ENCODE measurements at places on chromosomes 1 and 21.
A peak's percentile ranks its signal among the peaks of the same experiment; 100 is the strongest.

DNA sequence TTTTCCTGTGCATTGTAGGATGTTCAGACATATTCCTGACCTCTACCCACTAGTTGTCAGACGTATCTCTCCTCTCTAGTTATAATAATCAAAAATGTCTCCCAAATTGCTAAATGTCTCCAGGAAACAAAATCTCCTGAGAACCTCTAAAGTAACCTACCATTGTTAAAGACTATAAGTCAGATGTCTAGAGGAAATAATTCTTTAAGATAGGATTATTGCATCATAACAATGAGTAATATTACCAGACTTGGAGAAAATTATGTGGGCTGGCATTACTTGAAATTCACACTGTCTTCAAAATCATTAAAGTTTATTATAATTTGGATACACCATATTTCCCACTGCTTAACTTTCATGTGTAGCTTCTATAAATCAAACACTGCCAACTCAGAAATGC lies 643.0 kb upstream of the ADGRL2 start:
- DNase-seq: no peak

- DNase-seq: no peak
These were observed 2.3 kb downstream of the HIPK1 start for GRCh38 chr1:113931451-113931851.

GRCh38 chr21:29418813-29419212 lies 120.1 kb downstream of the BACH1 start:
- DNase-seq: no peak

DNA sequence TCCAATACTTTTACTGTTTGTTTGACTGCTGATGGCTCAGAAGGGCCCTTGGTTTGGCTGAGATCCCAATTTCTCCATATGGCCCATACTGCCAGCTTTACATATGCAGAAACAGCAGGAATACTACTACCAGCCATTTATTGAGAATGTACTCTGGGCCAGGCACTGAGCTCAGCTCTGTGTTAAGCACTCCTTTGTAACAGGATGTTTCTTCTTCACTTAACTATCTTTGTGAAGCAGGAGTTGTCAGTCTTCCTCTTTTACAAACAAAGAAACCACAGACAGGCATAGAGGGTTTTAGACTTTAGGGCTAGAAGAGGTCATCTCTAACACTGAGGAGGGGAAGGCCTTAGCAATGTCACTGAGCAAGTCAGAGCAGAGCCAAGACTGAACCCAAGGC lies 8.3 kb downstream of the HMGCL start:
- DNase-seq: no peak

DNA sequence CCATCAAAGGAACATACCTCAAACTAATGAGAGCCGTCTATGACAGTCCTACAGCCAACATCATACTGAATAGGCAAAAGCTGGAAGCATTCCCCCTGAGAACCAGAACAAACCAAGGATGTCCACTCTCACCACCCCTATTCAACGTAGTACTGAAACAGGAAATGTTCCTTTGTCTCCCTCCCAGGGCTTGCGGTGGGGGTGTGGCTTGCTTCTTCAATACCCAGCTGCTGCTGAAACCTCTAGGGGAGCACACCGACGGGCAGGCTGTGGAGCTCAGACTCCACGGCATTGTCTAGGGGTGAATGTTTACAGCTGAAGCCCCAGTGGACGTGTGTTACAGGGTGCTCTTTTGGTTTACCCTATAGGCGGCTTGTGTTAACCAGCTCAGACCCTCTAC lies 30.5 kb upstream of the B3GALT2 start:
- DNase-seq: no peak

- DNase-seq: no peak
These were observed 321.7 kb upstream of the USP25 start for GRCh38 chr21:15408089-15408488.

GRCh38 chr1:160101717-160102522 lies 3.5 kb upstream of the IGSF8 start:
- DNase-seq: no peak

GRCh38 chr1:8653878-8654277 lies 163.6 kb downstream of the RERE start:
- no peak for DNase-seq

DNA sequence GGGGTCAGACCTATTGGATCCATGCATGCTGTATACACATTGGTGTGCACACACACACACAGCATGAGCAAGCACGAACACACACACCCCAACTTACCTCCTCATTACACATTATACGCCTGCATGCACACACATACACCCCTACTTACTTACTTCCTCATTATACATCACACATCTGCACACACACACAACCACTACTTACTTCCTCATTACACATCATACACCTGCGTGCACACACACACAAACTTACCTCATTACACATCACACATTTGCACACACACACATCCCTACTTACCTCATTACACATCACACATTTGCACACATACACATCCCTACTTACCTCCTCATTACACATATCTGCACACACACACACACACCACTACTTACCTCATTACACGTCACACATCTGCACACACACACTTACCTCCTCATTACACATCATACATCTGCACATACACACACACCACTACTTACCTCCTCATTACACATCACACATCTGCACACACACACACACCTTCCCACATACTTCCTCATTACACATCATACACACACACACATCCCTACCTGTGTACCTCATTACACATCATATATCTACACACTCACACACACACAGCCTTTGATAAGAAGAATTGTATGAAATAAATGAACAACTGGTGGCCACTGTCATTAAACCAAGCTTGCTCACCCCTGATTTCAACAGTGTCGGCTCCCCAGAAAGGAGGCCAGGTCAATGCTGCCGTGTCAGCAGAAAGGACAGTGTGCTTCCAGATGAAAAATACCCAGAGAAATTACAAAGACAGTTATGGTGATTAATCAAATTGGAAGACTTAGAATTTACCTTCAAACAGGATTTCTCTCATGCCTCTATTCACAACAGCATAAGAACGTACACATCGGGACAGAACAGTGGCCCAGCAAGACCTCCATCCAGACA lies 117.8 kb downstream of the SETD4 start:
- no peak for DNase-seq

GRCh38 chr1:1619917-1620361 lies 4.6 kb downstream of the MIB2 start:
- no peak for DNase-seq

GRCh38 chr1:172279939-172280636 lies 140.4 kb upstream of the C1orf105 start:
- no peak for DNase-seq

GRCh38 chr1:183164340-183164739 lies 21.7 kb upstream of the LAMC2 start:
- no peak for DNase-seq

- DNase-seq: no peak
These were observed 195.8 kb upstream of the JUN start for GRCh38 chr1:58979677-58980076.

- no peak for DNase-seq
These were observed 8.6 kb downstream of the ZNF496 start for GRCh38 chr1:247322849-247323586.

DNA sequence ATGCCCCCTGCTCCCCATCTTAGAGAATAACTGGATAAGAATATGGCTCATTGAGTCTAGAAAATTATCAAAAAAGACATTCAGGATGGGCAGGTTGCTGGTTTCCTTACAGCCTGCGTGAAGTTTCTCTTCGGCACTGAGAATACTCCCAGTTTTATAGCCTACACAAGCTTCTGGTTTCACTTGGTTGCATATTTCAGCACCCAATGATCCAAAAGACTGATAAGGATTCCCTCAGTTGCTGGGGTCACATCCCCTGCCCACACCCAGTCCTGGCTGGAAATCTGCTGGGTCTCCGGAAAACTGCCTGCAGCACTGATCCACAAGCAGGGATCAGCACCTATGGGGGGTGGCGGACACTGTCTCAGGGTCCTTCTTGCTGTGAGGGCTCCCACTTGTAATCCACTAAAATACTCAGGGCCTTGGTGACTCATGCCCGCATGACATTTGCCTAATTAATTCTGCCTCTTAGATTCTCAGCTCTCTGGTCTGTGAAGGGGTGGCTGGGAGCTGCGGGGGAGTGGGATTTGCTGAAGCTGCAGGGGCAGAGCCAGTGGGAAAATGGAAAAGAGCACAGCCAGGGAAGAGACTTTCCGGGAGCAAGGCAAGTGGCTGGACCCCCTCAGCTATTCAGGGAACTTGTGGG lies 142.5 kb downstream of the ZNF648 start:
- DNase-seq: no peak

DNA sequence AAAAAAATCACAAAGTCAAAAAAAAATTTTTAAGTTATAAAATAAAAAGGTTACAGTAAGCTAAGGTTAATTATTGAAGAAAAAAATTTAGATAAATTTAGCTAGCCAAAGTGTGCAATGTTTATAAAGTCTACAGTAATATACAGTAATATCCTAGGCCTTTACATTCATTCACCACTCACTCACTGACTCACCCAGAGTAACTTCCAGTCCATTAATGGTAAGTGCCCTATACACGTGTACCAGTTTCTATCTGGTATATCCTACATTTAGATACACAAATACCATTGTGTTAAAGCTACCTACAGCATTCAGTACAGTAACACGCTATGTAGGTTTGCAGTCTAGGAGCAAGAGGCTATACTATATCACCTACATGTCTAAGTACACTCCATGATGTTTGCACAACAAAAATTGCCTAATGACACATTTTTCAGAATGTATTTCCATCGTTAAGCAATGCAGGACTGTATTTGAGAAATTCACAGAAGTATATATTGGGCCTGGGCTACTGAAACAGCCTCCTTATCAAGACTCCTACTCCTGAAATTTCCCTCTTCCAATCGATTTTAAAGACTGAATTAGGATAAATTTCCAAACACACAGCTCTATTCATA lies 155.1 kb downstream of the COP1 start:
- no peak for DNase-seq

- DNase-seq: no peak
These were observed 1.2 kb downstream of the NEGR1 start for GRCh38 chr1:72281144-72281543.

- DNase-seq: no peak
These were observed 55.1 kb upstream of the ADARB1 start for GRCh38 chr21:45019076-45019886.

- DNase-seq: no peak
These were observed 174.0 kb upstream of the KAZN start for GRCh38 chr1:14424325-14425002.

DNA sequence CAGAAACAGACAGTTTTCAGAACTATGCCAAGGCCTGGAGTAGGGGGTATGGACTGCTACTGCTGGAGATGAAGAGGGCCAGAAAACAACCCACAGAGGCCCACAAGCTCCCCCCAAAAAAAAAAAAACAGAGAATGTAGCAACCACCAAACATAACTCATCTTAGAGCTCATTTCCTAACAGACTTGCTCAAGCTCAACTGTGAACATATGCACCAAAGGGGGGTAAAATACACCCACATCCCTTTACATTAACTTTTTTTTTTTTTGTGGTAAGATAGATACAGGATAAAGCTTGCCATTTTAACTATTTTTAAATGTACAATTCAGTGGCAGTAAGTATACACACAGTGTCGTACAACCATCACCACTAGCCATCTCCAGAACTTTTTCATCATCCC lies 36.0 kb downstream of the SEC16B start:
- no peak for DNase-seq

GRCh38 chr1:185514311-185514710 lies 197.3 kb upstream of the IVNS1ABP start:
- no peak for DNase-seq

- DNase-seq: no peak
These were observed 71.7 kb downstream of the TOMM20 start for GRCh38 chr1:235056937-235057336.

- DNase-seq: no peak
These were observed 97.9 kb downstream of the RIPK4 start for GRCh38 chr21:41668686-41669532.

GRCh38 chr1:16972189-16972895 lies 8.1 kb downstream of the MFAP2 start:
- DNase-seq: no peak

DNA sequence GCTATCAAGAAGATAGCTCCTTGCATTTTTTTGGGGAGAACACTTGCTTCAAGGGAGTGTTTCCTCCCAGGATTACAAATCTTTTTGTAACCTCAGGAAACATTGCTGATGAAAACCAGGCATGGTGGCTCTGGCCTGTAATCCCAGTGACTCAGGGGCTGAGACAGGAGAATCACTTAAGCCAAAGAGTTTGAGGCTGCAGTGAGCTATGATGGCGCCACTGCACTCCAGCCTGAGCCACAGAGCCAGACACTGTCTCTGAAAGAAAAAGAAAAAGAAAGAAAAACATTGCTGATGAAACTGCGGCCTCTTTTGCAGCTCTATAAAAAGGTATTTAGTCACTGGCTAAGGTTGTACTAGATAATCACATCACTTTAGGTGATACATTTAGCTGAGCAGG lies 7.3 kb downstream of the RNU1-2 start:
- DNase-seq: no peak

DNA sequence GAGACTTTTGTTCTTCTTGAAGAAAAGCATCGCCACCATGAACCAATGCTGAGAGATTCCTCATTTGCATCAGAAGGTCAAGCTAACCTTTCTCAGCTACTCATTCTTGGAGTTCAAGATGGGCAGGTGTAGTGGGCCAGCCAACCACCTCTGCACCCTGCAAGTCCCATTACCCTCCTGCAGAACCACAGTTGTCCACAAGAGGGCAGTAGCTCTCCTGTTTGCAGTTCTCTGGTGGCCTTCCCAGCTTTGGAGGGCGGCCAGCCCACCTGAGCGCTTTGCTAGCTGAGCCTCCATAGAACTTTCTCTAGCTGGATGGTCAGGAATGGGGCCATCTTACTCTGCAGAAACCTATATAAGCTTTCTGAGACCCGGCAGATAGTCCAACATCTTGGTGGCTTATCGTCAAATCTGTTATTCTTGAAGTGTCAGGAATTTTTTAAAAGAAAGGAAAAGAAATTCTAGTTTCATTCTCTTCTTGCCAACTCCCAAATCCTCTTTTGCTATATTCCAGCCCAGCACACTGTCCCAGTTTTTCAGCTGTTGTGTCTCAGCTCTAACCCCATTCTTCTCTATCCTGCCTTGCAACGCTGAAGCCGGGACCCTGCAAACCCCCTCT lies 11.0 kb upstream of the LMX1A start:
- peak; percentile 78 for DNase-seq

DNA sequence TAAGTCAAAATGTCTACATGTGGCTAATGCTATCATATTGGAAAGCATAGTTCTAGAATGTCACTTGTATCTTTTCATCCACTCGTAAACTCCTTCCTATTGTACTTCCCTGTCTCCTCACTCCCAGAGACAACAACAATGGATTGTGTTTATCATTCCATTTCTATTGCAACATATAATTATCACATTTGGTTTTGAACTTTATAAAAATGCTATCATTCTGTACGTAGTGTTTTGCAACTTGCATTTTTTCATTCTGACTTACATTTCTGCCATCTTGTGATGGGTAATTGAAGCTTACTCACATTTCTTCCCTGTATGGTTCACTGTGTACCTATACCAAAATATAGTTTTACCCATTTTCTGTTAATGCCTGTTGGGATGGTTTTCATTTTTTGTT lies 14.5 kb upstream of the CSF3R start:
- DNase-seq: no peak

Measured in T-helper 9 cell (primary cell).